C1 segment of cervical spinal cord (tissue), 14 donors: ENCODE measurements at places on chromosomes 16 and 17.

DNA sequence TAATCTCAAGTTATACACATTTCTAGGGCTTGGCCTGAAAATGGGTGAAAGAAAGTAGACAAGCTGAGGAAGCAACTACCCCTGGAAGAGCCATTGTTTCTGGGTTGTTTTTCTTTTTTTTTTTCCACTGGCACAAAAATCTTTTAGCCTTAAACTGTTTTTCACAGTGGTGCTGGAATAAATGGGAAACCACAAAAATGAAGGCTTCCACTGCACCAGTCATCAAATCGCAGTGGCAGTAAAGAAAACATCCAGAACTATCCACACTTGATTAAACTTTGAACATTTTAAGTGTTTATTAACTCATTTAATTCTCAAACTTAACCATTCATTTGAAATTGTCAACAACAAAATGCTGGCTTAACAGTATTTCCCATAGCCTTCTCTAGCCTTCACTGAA is 14.3 kb downstream of the CMTM4 start:
- DNase-seq = no peak

DNA sequence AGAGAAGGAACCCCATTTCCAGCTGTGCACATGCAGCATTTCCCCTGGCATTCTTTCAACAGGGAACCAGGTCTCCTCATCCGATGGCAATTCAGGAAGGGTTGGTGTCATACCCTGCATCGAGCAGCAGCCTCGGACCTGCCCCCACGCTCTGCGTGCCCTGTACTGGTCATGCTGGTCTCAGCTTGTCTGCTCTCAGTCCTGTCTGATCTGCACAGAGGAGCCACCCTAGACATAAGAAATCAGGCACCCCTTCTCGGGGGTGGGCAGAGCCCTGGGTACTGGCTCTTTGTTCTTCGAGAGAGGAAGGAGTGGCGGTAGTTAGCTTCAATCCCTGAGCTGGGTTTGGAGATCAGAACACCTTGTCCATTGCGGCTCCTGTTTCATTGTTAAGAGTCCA is 162.0 kb upstream of the RPH3AL start:
- no peak for DNase-seq

DNA sequence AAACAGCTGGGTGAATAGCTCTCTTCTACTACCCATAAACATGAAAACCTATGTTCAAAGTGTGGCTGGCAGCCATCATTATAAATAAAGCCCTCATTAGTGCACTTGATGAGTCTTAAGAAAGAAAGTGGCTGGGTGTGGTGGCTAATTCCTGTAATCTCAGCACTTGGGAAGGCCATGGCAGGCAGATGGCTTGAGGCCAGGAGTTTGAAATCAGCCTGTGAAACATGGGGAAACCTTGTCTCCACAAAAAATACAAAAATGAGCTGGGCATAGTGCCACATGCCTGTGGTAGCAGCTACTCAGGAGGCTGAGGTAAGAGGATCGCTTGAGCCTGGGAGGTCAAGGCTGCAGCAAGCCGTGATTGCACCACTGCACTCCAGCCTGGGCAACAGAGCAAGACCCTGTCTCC is 28.3 kb upstream of the APPBP2 start:
- DNase-seq = no peak

DNA sequence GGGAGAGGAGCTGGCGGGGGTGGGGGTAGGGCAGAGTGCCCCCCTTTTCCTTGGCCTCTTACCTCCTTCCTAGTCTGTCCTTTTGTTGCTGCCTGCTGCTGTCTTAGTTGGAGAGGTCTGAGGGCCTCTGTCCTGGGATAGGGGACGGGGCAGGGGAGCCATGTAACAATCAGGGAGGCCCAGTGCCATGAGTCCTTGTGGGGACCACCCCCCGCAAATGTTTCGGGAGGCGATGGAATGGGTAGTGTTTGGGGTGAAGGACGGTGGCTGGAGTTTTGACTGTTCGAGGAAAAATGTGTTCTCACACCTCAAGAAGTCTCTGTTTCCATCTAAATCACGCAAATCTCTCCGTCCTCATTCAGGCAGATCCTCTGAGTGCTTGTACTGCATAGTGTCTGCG is 99.0 kb downstream of the OR1D5 start:
- DNase-seq = no peak

DNA sequence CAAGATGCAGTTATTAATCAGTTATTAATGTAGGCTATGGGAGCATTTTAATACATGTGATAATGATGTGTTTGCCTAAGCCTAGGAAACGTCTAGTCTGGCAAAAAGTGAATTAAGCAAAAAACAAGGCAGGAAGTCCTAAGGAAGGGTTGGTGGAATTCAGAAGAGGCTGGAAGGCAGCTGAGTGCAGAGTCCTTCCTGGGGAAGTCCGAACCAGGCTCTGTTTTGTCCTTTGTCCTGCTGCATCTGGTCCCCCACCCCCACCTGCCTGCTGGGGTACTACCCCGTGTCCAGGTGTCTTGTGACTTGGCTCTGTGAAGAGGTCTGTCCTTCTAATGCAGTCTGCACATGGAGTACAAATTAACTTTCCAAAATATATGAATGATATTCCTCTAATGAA is 1.5 kb upstream of the MYH10 start:
- DNase-seq = no peak

DNA sequence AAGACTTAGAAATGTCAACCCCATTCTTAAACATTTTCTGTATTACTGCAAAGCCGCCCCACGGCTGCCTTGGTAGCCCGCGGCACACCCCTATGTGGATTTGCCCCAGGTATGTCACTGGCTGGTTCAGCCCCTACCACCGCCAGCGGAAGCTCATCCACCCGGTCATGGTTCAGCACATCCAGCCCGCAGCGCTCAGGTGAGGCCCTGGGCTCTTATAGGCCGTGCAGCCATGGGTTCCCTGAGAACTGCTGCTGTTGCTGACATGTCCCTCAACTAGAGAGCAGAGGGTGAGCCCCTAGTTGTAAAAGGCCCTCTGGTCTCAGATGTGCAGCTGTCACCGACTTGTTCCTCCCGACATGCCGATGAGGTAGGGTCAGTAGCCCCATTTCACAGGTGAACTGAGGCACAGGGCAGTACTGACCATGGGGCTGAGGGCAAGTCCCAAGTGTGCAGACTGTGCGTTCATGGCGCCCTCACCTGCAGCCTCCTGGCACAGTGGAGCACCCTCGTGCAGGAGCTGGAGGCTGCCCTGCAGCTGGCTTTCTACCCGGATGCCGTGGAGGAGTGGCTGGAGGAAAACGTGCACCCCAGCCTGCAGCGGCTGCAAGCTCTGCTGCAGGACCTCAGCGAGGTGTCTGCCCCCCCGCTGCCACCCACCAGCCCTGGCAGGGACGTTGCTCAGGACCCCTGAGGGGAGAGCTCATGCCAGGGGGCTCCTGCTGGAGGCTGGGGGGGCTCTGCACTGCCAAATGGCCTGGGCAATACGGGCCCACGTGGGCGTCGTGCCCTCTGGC is 8.7 kb downstream of the CYBC1 start:
- DNase-seq = no peak

GRCh38 chr17:77616254-77616731 is 342.2 kb upstream of the TNRC6C start:
- DNase-seq = no peak

- no peak for DNase-seq
Measured at GRCh38 chr16:48487287-48487686, 102.1 kb upstream of the SIAH1 start.

GRCh38 chr17:74677558-74678466 is 34.9 kb downstream of the CD300LF start:
- DNase-seq = no peak

DNA sequence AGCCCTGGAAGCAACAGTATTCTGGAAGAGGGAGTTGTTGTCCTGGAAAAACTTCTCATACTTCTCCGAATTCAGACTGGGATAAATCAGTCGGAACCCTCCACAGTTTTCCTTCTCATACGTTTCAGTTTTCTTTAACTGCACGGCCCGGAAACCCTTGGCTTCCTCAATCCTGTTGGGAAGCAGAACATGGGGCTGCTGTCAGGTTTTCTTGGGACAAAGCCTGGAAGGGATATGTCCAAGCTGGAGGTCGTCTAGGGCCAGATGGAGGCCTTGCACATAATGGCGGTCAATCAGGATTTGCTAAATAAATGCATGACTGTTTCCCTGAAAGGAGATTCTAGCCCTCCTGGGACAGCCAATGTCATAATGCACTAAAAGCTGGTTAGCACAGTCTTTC is 29.2 kb downstream of the TTLL6 start:
- DNase-seq = no peak

DNA sequence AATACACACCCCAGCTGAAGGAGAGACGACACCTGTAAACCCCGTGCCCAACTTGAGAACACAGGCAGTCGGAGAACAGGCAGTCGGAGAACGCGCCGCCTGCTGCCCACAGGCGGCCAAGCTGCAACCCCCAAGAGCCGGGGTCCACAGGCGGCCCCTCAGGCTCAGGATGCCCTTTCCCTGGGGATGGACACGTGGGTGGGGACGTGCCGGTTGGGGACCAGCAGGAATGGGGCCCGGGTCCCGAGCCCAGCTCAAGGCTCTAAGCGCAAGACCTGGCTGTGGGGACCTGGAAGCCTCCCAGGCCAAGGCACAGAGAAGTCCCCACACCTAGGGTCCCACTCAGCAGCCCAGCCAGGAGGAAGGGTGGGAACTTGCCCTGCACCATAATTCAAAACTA is 79.5 kb upstream of the GNG13 start:
- DNase-seq = no peak
